ENCODE measurements at places on chromosomes 16 and 17. TPM values are rescaled to one million over a fixed set of nuclear protein-coding genes. Genes with fewer than 3 reads are reported as not detected.

GRCh38 chr17:57048096-57048495 lies 37.0 kb upstream of the AKAP1 start:
- DNase-seq, result no peak

ICAM2 gene
- 73.2 TPM for total RNA-seq

DNA sequence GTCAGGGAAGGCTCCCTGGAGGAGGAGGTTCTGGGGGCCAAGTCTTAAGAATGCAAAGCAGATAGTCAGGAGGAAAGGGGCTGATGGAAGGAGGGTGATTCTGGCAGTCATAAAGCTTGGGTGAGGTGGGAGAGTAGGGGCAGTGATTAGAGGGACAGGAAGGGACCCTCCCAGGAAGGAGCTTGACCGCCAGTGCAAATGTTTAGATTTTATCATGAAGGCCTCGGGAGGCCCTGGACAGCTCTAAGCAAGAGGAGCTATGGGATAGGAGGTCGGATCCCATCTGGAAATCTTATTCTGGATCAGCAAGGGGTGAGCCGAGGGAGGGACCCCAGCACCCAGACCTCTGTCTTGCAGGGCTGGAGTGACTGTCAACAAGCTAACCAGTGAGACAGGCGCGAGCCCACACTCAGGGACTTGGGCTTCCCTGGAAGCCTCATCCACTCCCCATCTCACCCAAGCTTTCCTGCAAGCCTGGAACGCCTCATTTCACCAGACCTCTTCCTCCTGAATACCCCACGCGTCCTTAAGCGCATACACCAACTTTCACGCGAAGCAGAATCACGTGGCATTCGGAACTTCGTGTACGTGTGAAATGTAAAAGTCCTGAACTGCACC lies 52.0 kb upstream of the CBX4 start:
- DNase-seq, result no peak

DNA sequence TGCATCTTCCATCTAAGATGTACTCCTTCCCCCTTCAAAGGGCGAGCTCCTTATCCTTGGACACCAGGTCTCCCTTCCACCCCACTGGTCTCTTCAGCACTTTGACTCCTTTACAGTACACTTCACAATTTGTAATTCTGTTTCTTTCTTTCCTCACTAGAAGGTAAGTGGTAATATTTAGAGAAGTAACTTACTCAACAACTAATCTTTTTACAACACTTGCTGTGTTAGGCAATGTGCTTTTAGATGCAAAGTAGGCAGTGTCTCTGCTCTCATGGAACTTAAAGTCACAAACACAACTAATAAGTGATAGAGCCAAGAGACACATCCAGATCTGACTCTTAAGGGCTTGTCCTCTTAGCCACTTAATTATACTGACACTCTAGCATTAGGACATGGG lies 6.4 kb downstream of the SIAH1 start:
- DNase-seq, result no peak

DNA sequence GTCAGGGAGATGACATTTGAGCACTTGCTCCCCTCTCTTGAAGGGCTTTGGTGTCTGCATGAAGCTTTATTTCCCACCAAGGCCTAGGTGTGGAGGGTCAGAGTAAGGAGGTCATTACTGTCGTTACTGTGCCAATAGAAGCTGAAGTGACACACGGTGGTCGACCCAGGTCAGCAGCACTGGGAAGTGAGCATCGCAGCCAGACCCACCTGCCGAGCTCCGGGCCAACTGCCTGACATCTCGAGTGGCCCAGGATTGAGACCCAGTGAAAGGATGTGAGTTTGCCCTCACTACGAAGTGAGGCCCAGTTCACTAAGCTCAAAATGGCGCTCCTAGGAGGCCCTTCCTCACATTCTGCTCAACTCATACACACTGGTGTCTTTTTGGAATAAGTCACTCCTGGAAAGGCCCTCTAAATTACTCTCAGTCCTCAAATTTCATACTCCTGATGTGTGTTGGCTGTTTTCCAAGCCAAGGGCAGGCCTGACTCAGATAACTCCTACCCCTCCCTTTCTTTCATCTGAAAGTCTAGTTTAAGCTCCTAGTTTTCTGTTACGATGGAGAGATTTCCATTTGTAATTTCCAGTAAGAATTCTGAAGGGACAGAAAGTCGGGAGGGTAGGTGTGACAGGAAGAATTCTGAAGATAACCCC lies 200.4 kb downstream of the LGALS9B start:
- no peak for DNase-seq

- no peak for DNase-seq
These were observed 99.2 kb upstream of the TMEM97 start for GRCh38 chr17:28219771-28220170.

TMC8 gene
- total RNA-seq, result 435 TPM

DNA sequence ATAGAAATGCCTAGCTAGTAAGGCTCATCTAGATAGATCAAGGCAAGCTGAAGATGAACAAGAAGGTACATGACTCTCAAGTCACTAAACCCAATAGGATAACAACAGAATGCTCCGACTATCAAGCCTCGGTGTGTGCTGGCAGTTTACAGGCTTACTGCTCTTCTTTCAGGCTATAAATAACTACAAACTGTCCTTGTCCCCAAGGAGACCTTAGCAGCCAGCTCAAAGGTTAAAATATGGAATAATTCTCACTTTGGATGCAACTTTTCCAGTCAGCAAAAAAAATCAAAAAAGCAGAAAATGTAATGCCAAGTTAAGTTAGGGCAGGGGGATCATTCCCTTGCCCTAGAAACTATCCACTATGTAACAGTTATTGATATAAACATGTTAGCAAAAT lies 44.6 kb downstream of the SPOP start:
- no peak for DNase-seq

DNA sequence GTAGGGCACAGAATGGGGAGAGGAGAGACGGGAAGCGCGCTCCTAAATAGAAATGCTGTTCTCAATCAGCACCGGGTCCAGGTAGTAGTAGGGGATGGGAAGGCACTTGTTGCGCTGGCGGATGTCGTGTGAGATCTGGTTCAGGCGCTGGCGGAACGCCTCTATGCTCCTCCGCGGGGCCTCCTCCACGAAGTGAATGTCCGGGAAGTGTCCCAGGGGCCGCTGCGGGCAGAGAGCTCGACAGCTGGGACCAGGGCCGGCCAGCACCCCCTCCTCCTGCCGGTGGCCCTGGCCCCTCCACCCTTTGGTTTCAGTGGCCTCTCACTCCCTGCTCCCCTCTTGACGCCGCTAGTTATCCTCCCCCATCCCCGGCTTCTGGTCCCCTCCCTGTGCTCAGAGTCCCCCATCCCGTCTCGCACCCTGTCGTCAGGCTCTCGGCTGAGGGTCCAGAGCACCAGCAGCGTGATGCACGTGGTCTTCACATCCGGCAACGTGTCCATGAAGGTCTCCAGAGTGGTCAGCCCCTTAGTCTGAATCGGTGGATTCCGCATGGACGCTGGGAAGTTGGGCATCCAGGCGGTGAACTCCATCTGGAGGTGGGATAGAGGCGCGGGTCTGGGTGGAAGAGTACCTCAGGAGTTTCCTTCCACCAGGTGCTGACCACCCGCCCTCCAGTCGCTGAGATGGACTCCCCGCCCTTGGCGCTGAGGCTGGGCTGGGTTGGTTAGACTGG lies 14.6 kb downstream of the ALOX12B start:
- peak; percentile 68 for DNase-seq

- no peak for DNase-seq
These were observed 8.7 kb downstream of the COX10 start for GRCh38 chr17:14078027-14078426.

DNA sequence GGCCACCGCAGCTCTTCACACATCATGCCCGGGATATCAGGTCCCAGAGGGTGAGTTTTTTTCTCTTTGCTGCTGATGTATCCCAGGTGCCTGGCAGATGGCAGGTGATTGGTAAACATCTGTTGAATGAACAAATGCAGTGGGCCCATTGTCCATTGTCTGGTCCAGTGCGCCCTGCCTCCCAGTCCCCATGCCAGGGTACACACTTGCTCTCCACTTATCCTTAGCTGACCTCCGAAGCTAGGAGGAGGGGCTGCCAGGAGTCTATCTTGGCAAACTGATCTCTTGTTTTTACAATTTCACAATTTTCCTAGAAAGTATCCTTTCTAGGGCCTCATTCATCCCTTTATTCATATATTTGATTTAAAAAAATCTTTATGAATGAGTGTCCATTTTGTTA lies 196.0 kb downstream of the RAB11FIP4 start:
- no peak for DNase-seq

PRSS8 gene
- total RNA-seq, result not detected

SLC13A2 gene
- total RNA-seq, result not detected

DNA sequence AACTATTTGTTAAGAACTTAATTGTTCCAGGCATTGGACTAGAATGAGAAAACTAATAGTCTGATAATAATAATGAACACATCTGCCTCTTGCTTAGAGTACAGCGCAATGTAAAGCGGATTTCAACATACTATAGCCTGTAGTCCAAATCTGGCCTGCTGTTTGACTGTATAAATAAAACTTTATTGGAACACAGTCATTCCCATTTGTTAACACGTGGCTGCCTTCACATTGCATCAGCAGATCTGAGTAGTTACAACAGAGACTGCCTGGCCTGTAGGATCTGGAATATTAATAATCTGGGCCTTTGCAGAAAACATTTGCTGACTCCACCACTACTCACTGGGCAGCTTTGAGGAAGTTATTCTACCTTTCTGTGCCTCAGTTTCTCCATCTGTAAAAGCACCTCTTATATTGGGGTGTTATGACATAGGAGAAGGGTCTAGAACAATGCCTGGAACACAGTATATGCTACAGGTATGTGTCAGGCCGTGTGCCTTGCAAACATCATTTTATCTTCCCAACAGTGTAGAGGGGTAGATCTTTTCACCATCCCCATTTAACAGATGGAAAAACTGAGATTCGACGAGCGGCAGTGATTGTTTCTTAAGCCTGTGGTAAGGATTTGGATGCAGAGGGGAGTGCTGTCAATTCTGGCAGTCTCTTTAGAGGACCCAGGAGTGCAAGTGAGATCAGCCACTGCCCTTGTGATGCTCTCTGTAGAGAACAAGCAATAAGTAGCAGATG lies 22.2 kb downstream of the PDILT start:
- no peak for DNase-seq

GRCh38 chr17:73404246-73404645 lies 92.4 kb upstream of the CDC42EP4 start:
- DNase-seq, result no peak

HS3ST3B1 gene
- total RNA-seq, result 18.6 TPM

WSCD1 gene
- 1.9 TPM for total RNA-seq

DNA sequence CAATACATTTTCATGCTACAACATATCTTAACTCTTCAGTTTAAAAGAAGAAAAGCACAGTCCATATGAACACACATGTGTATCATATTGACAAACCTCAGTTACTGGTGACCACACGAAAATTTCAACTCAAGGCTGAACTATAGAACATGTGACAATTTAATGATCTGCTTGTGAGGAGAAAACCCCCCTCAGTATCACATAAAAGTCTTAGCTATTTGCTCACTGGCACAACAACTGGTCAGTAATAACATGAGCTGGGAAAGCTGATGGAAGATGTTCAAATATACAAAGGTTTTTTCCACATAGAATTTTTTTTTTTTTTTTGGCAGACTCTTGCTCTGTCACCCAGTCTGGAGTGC lies 19.5 kb downstream of the ZNF652 start:
- DNase-seq, result no peak

CDRT15L2 gene
- not detected for total RNA-seq

KRTAP2-2 gene
- total RNA-seq, result not detected

SEPTIN1 gene
- 210 TPM for total RNA-seq

GRCh38 chr16:50269769-50270509 lies 3.6 kb downstream of the ADCY7 start:
- no peak for DNase-seq

MRPL12 gene
- total RNA-seq, result 16.3 TPM

PGS1 gene
- 53.6 TPM for total RNA-seq

DNA sequence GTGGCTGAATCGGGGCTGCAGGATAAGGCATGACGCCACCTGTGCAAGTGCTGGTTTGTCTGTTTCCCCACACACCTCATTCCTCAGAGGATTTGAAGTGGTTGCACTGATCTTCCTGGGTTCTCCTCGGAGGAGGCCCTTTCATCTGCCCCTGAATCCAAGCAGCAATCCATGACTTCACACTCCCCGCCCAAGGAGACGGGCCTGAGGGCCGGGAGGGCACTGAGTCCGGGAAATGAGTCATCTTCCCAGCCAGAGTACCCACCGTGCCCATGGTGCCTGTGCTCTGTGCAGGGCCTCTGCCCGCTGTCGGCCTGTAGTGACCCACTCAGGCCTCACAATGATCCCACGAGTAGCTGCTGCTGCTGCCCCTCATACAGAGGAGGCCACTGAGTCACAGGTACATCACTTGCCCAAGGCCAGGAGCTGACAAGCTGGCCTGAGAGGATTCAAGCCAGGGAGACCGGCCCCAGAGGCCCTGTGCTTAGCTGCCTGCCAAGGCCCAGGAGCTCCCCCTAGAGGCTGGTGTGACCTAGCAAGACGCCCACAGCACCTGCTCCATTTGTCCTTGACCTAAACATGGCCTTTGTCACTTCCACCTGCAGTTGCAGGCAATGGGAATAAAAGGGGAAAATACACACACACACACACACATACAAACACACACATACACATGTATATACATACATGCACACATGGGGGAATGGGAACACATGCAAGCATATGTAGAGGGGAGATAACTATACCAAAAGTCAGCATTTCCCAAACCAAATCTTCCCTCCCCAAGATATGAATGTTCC lies 240.0 kb downstream of the C16orf95 start:
- DNase-seq, result peak; percentile 25

TBC1D3B gene
- 8.2 TPM for total RNA-seq

- DNase-seq, result no peak
These were observed 72.2 kb downstream of the MAF start for GRCh38 chr16:79528338-79528737.

- no peak for DNase-seq
These were observed 1.4 kb downstream of the SARM1 start for GRCh38 chr17:28372945-28373274.

- DNase-seq, result no peak
These were observed 1.4 kb upstream of the LLGL1 start for GRCh38 chr17:18224053-18224386.

DNA sequence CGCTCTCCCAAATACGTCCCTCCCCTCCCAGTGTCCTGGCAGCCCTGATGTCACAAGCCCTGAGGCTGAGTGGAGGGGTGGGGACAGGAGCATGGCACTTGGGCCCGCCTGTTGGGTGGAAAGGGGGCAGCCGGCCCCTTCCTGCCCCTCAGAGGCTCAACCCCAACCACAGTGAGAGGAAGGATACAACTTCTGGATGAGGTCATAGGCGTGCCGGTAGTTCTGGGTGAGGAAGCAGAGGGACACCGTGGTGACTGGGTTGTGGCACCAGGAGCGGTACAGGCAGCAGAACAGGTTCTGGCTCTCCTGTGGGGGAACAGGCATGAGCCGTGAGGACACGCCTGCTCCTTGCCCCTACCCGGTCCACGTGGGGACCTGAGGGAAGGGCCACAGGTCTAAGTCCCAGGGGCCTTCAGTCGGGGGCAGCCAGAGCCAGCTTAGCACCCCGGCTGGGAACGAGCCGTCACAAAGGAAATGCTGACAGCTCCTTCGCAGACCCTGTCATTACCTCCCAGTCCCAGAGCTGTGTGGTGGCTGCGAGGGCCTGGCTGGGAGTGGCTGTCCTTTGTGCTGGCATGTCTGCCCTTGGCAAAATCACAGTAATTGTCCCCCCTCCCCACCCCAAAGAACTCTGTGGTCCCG lies 11.2 kb upstream of the MTSS2 start:
- DNase-seq, result peak; percentile 37

GRCh38 chr16:1297018-1297696 lies 12.3 kb upstream of the UBE2I start:
- DNase-seq, result no peak

GRCh38 chr17:6924208-6924607 lies 71.6 kb upstream of the ALOX12 start:
- DNase-seq, result no peak
